GM23338 (cell line): ENCODE measurements at places on chromosomes 4 and X. TPM values are rescaled to one million over a fixed set of nuclear protein-coding genes. Genes with fewer than 3 reads are reported as not detected.
A peak's percentile ranks its signal among the peaks of the same experiment; 100 is the strongest.

DNA sequence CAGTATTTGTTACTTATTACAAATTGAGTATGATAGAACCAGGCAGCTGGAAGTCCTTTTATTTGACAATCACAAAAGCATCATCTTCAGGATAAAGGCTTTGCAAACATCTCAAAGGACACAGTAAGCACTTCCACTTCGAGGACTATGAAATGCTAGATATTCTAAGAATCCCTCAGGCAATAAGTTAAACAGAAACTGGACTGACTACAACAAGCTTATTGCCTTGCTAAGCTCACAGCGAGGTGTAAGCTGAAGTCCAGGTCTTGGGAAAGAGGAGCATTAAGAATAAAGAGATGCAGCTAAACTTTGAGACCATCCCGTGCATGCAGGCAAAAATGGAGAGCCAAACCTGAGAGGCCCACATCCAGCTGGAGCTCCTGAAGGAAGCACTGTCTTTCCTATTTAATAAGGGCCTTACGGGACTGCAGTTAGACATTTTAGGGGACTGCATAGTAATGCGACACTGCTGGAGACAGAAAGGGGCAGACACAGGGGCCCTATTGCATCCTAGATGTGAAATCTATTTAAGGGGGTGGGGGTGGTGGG, 38.7 kb downstream of the DCHS2 start:
- H3K36me3 ChIP-seq = no peaks in the 10 kb centered on the region
- no peak overlapping the region for H3K4me3 ChIP-seq
- H3K27ac ChIP-seq = no peak overlapping the region
- H3K27me3 ChIP-seq = no peaks in the 10 kb centered on the region

- H3K27ac ChIP-seq = no peak overlapping the region
- DNase-seq = peak; percentile 27
- H3K36me3 ChIP-seq = no peaks in the 10 kb centered on the region; the same call in 1 of the 2 replicates
- no peaks in the 10 kb centered on the region for H3K27me3 ChIP-seq
- peaks cover 27% of the 10 kb centered on the region for H3K4me1 ChIP-seq
- H3K4me3 ChIP-seq = peak overlapping the region; percentile 58
Measured at GRCh38 chr4:74158466-74159142, 686 bp downstream of the MTHFD2L start.

DNA sequence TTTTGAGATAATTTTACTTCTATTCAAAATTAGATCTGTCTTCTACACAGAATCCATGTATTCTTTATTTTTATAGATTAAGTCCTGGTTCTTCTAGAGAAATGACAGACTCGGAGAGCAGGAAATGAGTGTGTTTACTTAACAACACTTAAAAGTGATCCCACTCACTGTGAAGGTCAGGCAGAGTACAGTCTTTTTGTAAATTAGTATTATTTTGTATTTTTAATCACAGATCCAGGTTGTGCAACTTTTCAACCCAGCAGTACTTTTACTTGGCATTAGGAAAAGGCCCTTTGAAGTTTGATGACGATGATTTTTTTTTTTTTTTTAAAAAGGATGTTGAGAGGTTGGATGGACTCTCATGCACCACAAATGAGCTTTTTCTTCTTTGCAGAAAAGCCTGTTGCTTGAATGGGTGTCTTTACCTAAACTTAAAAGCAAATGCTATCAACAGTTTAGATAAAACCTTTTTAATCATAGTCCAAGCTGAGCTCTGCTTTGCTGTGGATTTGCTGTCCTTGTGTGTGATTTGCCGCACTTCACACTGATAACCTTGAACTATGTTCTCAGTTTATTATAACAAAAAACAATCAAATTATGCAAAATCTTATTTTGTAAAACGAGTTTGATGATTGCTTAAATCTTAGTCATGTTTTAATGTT, 114.1 kb downstream of the MXRA5 start:
- no peaks in the 10 kb centered on the region for H3K27me3 ChIP-seq
- H3K36me3 ChIP-seq = no peaks in the 10 kb centered on the region
- no peaks in the 10 kb centered on the region for H3K4me1 ChIP-seq
- DNase-seq = no peak

DNA sequence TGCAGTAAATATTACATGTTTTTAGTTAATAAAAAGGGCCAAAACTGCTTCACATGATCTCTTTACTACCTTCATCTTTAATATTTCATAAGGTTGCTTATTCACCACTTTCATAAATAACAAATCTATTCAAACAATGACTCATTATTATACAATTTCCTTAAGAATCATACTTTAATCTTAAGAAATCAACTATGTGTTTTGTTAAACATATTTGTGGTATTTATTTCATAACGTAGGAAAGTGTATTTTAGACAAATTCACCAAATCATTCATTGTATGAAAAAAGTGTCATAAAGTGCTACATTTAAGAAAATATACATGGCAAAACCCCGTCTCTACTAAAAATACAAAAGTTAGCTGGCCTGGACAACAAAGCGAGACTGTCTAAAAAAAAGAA, 150.5 kb upstream of the RXFP1 start:
- H3K4me1 ChIP-seq = no peaks in the 10 kb centered on the region
- 0 out of 2 replicates have a peak, but pooled peaks cover 8% of the 10 kb centered on the region for H3K36me3 ChIP-seq
- no peak overlapping the region for H3K4me3 ChIP-seq
- H3K27ac ChIP-seq = no peak overlapping the region
- no peak for DNase-seq

- H3K36me3 ChIP-seq = no peaks in the 10 kb centered on the region
- H3K4me3 ChIP-seq = no peak overlapping the region
- H3K27ac ChIP-seq = no peak overlapping the region
- DNase-seq = no peak
Measured at GRCh38 chr4:153074486-153074885, 129.8 kb upstream of the TRIM2 start.

- H3K27me3 ChIP-seq = no peaks in the 10 kb centered on the region
- H3K4me1 ChIP-seq = peaks cover 9% of the 10 kb centered on the region; the same call in 1 of the 2 replicates
Measured at GRCh38 chrX:44878780-44879179, 5.8 kb downstream of the KDM6A start.

DNA sequence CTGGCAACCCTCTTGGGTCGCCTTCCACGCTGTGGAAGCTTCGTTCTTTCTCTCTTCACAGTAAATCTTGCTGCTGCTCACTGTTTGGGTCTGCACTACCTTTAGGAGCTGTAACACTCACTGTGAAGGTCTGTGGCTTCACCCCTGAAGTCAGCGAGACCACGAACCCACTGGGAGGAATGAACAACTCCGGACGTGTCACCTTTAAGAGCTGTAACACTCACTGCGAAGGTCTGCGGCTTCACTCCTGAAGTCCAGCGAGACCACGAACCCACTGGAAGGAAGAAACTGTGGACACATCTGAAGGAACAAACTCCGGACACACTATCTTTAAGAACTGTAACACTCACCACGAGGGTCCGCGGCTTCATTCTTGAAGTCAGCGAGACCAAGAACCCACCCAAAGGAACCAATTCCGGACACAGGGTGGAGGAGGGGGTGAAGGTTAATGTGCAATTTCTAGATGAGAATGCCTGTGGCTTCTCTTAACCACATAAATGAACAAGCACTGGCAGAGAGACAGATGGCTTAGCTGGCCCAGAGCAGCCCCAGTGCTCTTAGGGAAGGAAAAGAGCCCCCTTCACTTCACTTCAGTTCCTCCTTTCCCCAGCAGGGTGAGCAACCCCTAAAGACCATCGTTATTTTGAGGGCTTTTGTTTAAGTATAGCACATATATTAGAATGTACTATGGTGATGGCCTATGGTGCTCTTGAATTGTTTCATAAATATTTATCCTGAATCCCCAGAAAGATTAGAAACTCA, 73.0 kb downstream of the LUZP4 start:
- no peak overlapping the region for H3K27ac ChIP-seq
- no peaks in the 10 kb centered on the region for H3K36me3 ChIP-seq
- no peaks in the 10 kb centered on the region for H3K4me1 ChIP-seq
- DNase-seq = peak; percentile 27
- no peak overlapping the region for H3K4me3 ChIP-seq

DNA sequence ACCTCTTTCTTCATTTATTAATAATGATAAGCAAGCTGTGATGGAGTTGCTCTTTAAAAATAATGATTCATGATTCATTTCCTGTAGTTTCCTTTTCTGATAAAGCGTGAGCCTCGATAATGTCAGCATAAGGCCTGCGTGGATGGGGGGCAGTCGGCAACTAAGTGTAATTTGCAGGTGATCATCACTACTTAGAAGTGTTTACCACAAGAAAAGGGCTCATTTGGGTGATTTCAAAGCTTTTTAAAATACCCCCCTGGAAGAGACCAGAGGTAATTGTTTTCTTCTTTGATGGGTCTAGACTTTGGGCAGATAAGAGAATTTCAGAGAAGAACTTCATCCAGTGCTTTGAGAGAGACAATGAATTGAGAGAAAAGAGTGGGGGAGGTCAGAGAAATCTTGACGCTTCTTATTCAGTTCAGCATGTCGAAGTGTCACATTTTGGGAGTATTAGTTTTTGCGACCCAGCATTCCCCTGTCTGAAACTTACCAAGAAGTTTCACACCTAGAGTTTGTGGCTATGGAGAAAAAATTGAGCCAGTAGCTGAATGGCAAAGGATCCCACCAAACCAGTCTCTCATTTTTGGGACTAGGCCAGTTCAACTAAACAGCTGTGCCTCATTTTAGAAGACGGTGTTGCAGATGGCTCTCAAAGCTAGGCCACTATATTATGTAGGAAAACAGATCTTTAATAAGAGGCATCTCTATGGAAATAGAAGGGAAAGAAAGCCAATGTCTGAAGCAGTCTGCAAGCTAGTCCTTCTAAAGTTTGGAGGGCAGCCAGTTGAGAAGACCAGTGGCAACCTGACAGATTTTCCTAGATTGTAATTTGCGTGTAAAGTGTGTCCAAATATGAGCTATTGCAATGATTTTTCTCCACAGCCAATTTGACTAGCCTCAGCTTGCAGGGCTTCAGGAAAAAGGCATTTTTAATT, 171.0 kb upstream of the PPP1R2C start:
- H3K36me3 ChIP-seq = no peaks in the 10 kb centered on the region
- DNase-seq = no peak

DNA sequence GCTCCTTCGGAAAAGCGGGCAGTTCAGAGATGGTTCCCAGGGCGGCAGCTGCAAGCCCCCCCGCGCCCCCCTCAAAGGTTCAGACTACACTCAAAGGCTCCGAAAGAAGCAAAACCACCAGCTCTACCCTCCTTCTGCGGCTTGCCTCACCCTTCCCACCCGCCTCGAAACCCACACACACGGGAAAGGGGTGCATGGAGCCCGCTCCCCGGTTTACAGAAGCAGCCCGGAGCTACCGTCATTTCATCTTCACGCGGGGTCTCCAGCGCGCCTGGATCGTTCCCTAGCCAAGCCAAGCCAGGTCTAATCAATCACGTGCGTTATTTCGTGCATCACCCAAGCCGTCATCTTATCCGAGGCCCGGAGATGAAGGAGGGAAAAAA, 1.2 kb downstream of the NLGN4X start:
- no peaks in the 10 kb centered on the region for H3K36me3 ChIP-seq
- peaks cover 27% of the 10 kb centered on the region for H3K4me1 ChIP-seq
- peak; percentile 11 for DNase-seq
- peak overlapping the region; percentile 81 for H3K4me3 ChIP-seq

DNA sequence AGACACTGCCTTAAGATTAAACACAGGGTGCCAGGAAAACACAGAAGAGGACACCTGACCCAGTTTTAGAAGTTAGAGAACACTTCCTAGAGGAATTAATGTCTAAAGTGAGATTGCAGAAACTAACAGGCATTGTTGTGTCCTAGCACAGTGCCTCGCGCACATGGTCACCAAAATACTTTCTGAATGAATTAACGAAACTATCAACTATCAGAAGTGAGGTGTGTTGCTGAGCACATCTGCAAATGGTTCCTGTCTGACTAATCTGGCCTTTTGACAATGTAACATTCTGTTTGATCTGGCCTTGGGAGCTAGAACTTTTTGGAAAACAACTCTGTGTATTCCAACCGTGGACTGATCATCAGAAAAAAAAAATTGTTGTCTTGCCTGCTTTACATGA, 556.8 kb upstream of the LCORL start:
- H3K4me1 ChIP-seq = peaks cover 15% of the 10 kb centered on the region
- no peaks in the 10 kb centered on the region for H3K27me3 ChIP-seq
- no peak overlapping the region for H3K27ac ChIP-seq
- no peak overlapping the region for H3K4me3 ChIP-seq
- no peaks in the 10 kb centered on the region for H3K36me3 ChIP-seq

DNA sequence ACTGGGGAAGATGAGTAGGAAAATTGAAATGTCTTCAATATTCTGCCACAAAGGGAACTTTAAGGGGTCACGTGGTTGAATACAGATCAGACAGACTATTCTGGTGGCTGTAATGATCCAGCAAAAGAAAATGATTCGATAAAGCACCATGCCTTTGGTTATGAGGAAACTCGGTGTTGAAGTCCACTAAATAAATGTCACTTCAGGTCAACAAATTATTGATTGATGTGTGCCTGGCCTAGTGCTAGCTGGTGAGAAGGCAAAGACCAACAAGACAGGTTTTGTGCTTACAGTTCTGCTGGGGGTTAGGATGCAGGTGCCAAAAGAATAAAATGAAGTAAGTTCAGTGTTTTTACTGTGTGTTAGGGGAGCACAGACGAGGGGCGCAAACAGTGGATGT, 142.5 kb downstream of the STAG2 start:
- no peak for DNase-seq
- no peaks in the 10 kb centered on the region for H3K4me1 ChIP-seq
- no peak overlapping the region for H3K27ac ChIP-seq

DNA sequence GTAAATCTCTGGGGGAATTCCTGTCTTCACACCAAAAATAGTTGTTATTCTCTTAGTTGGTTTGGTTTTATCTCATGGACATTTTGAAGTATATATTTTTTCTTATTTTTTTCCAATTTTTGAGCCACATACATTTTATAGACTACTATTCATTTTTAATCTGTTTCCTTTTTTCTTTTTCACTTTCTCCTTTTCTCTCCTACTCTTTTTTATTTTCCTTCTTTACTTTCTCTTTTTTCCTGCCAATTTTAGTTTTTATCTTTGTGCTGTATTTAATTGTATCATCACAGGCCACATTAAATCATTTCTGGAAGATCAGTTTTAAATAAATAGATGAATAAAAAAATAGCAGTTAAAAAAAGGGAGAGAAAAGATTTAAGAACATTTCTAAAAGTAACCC, 14.0 kb upstream of the JADE3 start:
- H3K4me3 ChIP-seq = no peak overlapping the region
- H3K27ac ChIP-seq = no peak overlapping the region
- no peak for DNase-seq
- no peaks in the 10 kb centered on the region for H3K27me3 ChIP-seq
- H3K36me3 ChIP-seq = no peaks in the 10 kb centered on the region
- H3K4me1 ChIP-seq = no peaks in the 10 kb centered on the region

- H3K4me3 ChIP-seq = no peak overlapping the region
- no peaks in the 10 kb centered on the region for H3K4me1 ChIP-seq
- DNase-seq = no peak
- no peak overlapping the region for H3K27ac ChIP-seq
Measured at GRCh38 chr4:173769568-173769967, 239.5 kb upstream of the HAND2 start.

- no peak overlapping the region for H3K4me3 ChIP-seq
- H3K27me3 ChIP-seq = no peaks in the 10 kb centered on the region
- H3K27ac ChIP-seq = peak overlapping the region; percentile 79; the same call in 1 of the 2 replicates
Measured at GRCh38 chr4:86981789-86982188, 47.0 kb downstream of the AFF1 start.

Gene HTN1
- total RNA-seq = not detected in 2 replicates

Gene CFAP97
- 37.7 and 38.4 TPM in 2 replicates for total RNA-seq

Gene GABRA4
- 0.50 and 1.5 TPM in 2 replicates for total RNA-seq

Gene SYTL4
- total RNA-seq = 0.28 TPM in 1 of 2 replicates, not detected in the other

Gene TCEAL6
- 0.24 and 4.2 TPM in 2 replicates for total RNA-seq

Gene FRG2
- not detected in 2 replicates for total RNA-seq

Gene TLL1
- 0.39 and 2.4 TPM in 2 replicates for total RNA-seq
